ENCODE measurements at places on chromosomes 12 and 14.
A peak's percentile ranks its signal among the peaks of the same experiment; 100 is the strongest.

GRCh38 chr14:97724265-97724731 lies 927.1 kb downstream of the VRK1 start:
- DNase-seq: peak; percentile 58
- peaks cover 72% of the 10 kb centered on the region for H3K4me1 ChIP-seq
- H3K27me3 ChIP-seq: no peaks in the 10 kb centered on the region
- peak overlapping the region; percentile 80 for H3K27ac ChIP-seq

- DNase-seq: no peak
- H3K36me3 ChIP-seq: no peaks in the 10 kb centered on the region
- no peak overlapping the region for H3K4me3 ChIP-seq
- H3K4me1 ChIP-seq: peaks cover 5% of the 10 kb centered on the region
- no peaks in the 10 kb centered on the region for H3K27me3 ChIP-seq
Observed at GRCh38 chr12:124510301-124510970, 57.0 kb downstream of the NCOR2 start.

DNA sequence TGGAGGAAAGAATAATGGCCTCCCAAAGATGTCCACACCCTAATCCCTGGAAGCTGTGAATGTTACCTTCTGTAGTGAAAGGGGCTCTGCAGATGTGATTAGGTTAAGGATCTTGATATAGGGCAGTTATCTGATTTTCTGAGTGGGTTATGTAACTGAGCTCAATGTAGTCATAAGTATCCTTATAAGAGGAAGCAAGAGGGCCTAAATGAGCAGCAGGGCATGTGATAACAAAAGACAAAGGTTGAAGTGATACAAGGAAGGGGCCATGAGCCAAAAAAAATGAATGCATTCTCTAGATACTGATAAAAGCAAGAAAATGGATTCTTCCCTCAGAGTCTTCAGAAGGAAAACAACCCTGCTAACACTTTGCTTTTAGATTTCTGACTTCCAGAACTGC lies 78.8 kb downstream of the OSBPL8 start:
- no peaks in the 10 kb centered on the region for H3K27me3 ChIP-seq
- no peak overlapping the region for H3K27ac ChIP-seq
- DNase-seq: no peak
- no peaks in the 10 kb centered on the region for H3K4me1 ChIP-seq
- H3K36me3 ChIP-seq: peaks cover 9% of the 10 kb centered on the region

- no peaks in the 10 kb centered on the region for H3K4me1 ChIP-seq
- no peak overlapping the region for H3K4me3 ChIP-seq
- no peak for DNase-seq
Observed at GRCh38 chr14:29007990-29008389, 241.4 kb downstream of the FOXG1 start.

DNA sequence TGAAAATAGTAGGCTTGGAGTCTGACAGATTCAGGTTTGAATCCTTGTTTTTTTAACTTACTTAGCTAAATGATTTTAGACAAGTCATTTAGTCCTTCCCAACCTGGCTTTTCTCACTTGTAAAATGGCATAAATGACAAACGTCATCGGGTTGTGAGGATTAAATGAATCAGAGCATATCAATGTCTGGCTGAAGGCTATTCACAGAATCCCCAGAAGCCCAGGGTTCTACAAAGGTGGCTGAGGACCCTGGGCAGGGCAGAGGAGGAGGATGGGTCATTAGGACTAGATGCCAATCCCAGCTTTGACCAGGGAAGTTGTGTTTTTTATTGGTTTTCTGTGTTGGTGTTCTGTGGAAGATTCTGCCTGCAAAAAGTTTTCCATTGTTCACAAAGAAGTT lies 7.6 kb upstream of the PTPRB start:
- no peak for DNase-seq
- H3K36me3 ChIP-seq: no peaks in the 10 kb centered on the region
- H3K27me3 ChIP-seq: no peaks in the 10 kb centered on the region
- no peaks in the 10 kb centered on the region for H3K4me1 ChIP-seq
- H3K4me3 ChIP-seq: no peak overlapping the region

- no peak overlapping the region for H3K4me3 ChIP-seq
- DNase-seq: no peak
- H3K27me3 ChIP-seq: no peaks in the 10 kb centered on the region
- H3K36me3 ChIP-seq: no peaks in the 10 kb centered on the region
- H3K4me1 ChIP-seq: no peaks in the 10 kb centered on the region
Observed at GRCh38 chr14:64646103-64646502, 58.1 kb upstream of the PLEKHG3 start.

DNA sequence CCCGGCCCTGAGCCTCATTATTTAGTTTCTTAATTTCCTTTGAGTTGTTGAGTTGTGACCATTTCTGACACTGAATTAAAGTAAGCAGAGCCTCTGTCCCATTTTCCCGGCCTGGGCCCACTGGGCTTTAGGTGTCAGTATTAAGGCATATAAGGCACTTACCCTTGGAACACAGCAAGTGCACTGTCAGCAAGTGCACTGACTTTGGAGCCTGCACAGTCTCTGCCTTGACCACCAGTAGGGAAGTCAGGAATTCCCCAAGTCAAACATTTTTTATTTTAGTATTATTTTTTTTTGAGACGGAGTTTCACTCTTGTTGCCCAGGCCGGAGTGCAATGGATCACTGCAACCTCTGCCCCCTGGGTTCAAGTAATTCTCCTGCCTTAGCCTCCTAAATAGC lies 56.6 kb downstream of the MAX start:
- H3K36me3 ChIP-seq: no peaks in the 10 kb centered on the region
- H3K4me3 ChIP-seq: no peak overlapping the region
- H3K27ac ChIP-seq: no peak overlapping the region

DNA sequence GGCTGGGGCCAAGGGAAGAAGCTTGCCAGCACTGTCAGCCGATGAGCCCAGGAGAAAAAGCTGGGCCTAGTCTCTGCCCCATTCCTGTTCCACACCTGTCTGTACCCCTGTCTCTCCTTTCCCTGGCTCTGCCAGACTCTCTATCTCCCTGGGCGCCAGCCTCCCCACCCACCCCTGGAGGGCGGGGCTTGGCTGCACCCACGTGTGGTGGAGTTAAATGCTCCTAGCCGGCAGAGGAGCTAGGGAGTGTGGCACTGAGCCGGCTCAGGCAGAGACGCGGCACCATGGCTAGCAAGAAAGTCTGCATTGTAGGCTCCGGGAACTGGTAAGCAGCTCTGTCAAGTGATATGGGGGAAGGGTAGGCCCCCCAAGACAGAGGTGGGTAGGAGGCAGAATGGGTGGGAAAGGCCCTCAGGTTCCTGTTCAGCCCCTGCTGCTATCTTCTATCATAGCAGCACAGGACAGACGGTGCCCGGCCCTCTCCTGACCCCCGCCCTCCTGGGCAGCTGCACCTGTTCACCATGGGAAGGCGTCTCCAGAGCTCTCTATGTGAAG lies at the start of gene GPD1:
Gene GPD1, plus strand, starts transcription at position 242 of the 555 bp plus-strand sequence. Its CDS starts 43 bp downstream, at position 285.
- H3K27me3 ChIP-seq: no peaks in the 10 kb centered on the region
- H3K4me1 ChIP-seq: no peaks in the 10 kb centered on the region
- no peak within 1 kb of the TSS for H3K27ac ChIP-seq
- no peaks in the 10 kb centered on the region for H3K36me3 ChIP-seq
- DNase-seq: no peak

GRCh38 chr12:78439666-78440065 lies 424.9 kb upstream of the SYT1 start:
- H3K27ac ChIP-seq: no peak overlapping the region
- no peaks in the 10 kb centered on the region for H3K4me1 ChIP-seq
- H3K4me3 ChIP-seq: no peak overlapping the region

GRCh38 chr12:76266797-76267196 lies 81.4 kb downstream of the BBS10 start:
- DNase-seq: no peak
- no peaks in the 10 kb centered on the region for H3K4me1 ChIP-seq
- no peaks in the 10 kb centered on the region for H3K36me3 ChIP-seq
- no peak overlapping the region for H3K4me3 ChIP-seq
- no peak overlapping the region for H3K27ac ChIP-seq

- no peak for DNase-seq
- H3K27me3 ChIP-seq: no peaks in the 10 kb centered on the region
- H3K36me3 ChIP-seq: no peaks in the 10 kb centered on the region
- no peaks in the 10 kb centered on the region for H3K4me1 ChIP-seq
- no peak overlapping the region for H3K4me3 ChIP-seq
- H3K27ac ChIP-seq: no peak overlapping the region
Observed at GRCh38 chr12:64039281-64039871, 182.7 kb downstream of the KICS2 start.
